ENCODE measurements at places on chromosomes 11 and 22.

- no peak overlapping the region for H3K4me3 ChIP-seq
- DNase-seq, result no peak
- no peaks in the 10 kb centered on the region for H3K36me3 ChIP-seq
Observed at GRCh38 chr11:125935618-125936199, 10.1 kb upstream of the VSIG10L2 start.

- no peak overlapping the region for H3K4me3 ChIP-seq
- H3K27me3 ChIP-seq, result no peaks in the 10 kb centered on the region
- H3K4me1 ChIP-seq, result peaks cover 13% of the 10 kb centered on the region
- no peak for DNase-seq
Observed at GRCh38 chr11:9616858-9617257, 43.4 kb downstream of the WEE1 start.

DNA sequence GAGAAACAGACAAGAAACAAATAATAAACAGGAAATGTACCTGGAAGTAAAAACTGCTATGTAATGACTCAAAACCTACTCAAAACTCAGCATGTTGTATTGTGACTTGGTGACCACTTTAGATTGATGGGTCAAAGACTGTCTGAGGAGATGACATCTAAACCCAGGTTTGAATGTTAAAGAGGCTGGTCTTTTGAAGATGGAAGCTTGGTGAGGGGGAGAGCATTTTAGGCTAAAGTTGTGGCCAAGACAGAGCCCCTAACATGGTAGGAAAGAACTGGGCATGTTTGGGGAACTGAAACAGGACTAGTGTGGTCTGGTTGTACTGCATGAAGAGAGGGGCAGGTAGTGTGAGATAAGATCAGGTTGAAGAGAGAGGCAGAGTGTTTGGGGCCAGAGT is 85.3 kb upstream of the MYO18B start:
- H3K4me1 ChIP-seq, result no peaks in the 10 kb centered on the region
- no peak overlapping the region for H3K27ac ChIP-seq
- no peak overlapping the region for H3K4me3 ChIP-seq
- DNase-seq, result no peak

- H3K36me3 ChIP-seq, result peaks cover 3% of the 10 kb centered on the region
- H3K4me1 ChIP-seq, result peaks cover 21% of the 10 kb centered on the region
- no peak overlapping the region for H3K27ac ChIP-seq
Observed at GRCh38 chr22:23065495-23066122, 4.7 kb upstream of the GNAZ start.

DNA sequence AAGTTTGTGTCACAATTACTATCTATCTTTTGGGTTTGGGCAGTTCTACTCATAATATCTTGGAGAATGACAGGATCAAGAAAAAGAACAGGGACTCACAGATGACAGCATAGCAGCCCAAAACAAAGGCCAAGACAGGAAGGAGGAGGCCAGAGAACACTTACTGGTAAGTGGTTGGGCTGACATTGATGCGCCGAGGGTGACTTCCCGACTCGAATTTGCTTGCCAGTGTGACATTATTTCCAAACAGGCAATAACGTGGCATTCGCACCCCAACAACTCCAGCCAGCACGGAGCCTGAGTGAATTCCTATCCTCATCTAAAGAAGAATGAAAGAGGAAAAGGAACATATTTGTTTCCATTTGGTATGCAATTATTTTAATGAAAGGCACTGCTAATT is 309.9 kb downstream of the GUCY1A2 start:
- no peaks in the 10 kb centered on the region for H3K27me3 ChIP-seq
- H3K27ac ChIP-seq, result no peak overlapping the region
- H3K4me3 ChIP-seq, result no peak overlapping the region
- H3K36me3 ChIP-seq, result peaks cover 2% of the 10 kb centered on the region
- no peaks in the 10 kb centered on the region for H3K4me1 ChIP-seq
- DNase-seq, result no peak

- no peak for DNase-seq
- peaks cover 1% of the 10 kb centered on the region for H3K27me3 ChIP-seq
- no peak overlapping the region for H3K4me3 ChIP-seq
- H3K36me3 ChIP-seq, result no peaks in the 10 kb centered on the region
Observed at GRCh38 chr11:20060647-20061205, 99.5 kb downstream of the DBX1 start.

All from central memory CD8-positive, alpha-beta T cell (primary cell).